ENCODE measurements at places on chromosomes 7 and 10.

DNA sequence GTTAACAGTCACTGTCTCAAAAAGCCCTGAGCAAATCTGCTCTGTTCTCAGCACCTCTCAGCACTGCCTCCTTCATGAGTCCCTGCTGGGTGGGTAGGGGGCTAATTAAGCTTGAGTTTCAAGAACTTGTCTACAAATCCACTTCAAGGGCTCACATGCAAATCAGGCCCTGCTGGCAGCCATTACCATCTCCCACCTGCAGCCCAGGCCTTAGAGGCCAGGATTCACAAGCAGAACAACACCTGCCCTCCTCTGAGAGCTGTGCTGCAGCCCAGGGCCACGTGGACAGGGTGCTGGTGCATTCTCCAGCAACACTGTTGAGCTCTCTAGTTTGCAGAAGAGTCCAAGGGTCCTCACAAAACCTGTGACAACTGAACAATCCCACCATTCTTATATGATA, 119.2 kb downstream of the DPP6 start:
- DNase-seq, result no peak

DNA sequence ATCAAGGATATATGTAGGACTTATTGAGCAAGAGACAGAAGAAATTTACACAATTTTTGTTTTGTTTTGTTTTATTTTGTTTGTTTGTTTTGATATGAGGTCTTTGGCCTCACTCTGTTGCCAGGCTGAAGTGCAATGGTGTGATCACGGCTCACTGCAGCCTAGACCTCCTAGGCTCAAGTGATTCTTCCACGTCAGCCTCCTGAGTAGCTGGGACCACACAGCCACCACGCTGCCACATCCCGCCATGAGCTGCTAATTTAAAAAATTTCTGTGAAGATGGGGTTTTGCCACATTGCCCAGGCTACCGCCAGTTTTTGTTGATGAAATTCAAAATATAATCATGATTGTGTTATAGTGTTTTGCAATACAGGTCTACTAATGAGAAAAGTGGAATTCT, 54.9 kb downstream of the ZNF487 start:
- no peak for DNase-seq

DNA sequence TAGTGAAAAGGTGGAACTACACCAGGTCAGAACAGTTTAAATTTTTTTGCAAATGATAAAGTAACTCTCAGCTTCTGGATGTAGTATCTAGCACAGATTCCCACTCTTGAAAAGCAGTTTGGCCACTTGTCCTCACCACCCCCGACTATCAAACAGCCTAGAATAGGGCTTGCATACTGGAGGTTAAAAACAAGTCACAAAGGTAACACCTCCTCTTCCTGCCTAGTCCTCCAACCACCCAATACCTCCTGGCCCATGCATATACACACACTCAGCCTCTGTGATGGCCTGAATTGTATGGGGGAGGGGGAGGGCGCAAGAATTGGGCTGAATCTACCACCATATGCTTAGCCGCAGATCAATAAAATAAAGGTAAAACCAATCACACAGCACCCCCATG, 5.7 kb downstream of the SKAP2 start:
- no peak for DNase-seq

DNA sequence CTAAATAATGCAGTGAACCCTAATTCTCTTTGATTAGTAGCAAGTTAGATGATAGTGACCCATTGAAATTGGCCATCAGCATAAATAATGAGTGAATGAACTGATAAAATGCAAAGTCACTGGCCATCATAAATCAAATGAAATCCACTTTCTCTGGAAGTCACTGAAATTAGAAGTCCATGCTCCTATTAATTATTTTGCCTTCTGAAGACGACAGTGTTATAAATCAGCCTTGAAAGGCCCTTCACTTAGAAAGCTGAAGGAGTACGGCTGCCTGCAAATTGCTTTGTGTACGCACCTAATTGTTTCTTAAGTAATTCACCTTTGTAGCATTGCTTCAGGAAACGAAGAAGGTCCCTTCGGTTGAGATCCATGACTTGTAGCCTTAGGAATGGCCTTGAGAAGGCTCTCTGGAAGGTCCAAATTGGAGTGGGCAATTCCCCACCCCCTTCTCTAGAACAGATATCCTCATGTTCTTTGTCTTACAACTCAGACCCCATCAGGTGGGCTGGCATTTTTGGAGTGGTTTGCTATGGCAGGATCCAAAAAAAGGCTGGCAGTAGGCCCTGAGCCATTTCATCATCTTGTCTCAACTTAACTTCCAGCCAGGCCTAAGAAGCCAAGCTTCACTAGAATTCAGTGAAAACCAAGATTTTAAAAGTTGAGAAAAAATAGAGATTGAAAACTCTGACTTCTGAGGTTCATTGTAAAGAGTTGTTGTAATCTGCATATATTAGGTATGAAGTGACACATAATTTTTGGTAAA, 420.3 kb downstream of the LRMDA start:
- no peak for DNase-seq

- DNase-seq, result no peak
Measured at GRCh38 chr7:157750291-157750690, 413.5 kb downstream of the DNAJB6 start.

DNA sequence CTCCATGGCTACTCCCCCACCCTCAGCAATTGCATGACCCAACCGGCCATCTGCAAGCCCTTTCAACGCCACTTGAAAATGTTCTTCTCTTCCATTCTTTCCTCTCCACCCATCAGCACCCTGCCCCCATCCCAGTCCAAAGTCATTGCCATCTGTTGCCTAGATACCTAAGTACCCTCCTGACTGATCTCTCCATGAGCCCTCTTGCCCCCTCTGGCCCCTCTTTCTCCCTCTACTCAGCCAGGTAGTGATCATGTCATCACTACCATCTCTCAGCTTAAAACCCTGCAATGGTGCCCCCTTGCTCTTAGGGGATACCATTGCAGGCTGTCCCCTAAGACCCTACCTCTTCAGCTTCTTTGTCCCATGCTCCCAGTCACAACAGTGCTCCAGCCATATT, 30.5 kb upstream of the BTRC start:
- DNase-seq, result no peak

Data from activated CD8-positive, alpha-beta memory T cell treated with anti-CD3 and anti-CD28 coated beads, Interleukin-2, amount 50 U/mL, for 4 hours (primary cell).